ENCODE measurements at places on chromosomes 2 and 18. TPM values are rescaled to one million over a fixed set of nuclear protein-coding genes. Genes with fewer than 3 reads are reported as not detected.

Gene NAPG
- total RNA-seq, result 60.0 TPM

Gene SUCLG1
- 74.0 TPM for total RNA-seq

Gene TNFAIP6
- total RNA-seq, result 69.3 TPM

Gene ACMSD
- 0.28 TPM for total RNA-seq

Gene NPHP1
- 5.6 TPM for total RNA-seq

Gene DNER
- under 0.01 TPM for total RNA-seq

Data from regular cardiac myocyte (primary cell).